ENCODE measurements at places on chromosomes 11 and 22.

DNA sequence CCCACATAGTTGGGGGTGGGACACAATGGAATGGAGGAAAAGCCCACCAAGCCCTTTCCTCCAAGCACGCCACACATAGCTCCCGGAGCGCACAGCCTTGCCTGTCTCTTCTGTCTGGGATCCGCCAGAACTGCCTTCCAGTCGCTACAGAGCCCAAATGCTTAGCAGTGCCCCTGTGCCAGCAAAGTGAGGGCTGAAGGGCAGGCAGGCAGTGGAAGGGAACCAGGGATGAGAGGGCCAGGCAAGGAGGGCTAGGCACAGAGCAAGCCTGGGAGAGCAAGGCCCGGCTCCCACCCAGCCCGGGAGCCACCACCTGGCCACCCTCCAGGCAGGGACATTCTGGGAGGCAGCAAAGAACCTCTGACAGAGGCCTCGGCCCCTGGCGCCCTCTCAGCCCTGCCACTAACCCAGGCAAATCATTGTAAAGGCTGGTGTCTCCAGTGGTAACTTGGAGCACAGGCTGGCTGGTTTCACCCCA lies 32.5 kb downstream of the PPP2R1B start:
- no peak for DNase-seq

- DNase-seq: peak; percentile 67
These were observed 2.6 kb upstream of the HPX start for GRCh38 chr11:6443269-6444003.

GRCh38 chr11:47998345-47998732 lies 18.0 kb downstream of the PTPRJ start:
- DNase-seq: no peak

GRCh38 chr22:24893341-24894070 lies 53.0 kb downstream of the LHFPL7 start:
- no peak for DNase-seq

GRCh38 chr11:7487360-7487759 lies 2.1 kb downstream of the OLFML1 start:
- no peak for DNase-seq

DNA sequence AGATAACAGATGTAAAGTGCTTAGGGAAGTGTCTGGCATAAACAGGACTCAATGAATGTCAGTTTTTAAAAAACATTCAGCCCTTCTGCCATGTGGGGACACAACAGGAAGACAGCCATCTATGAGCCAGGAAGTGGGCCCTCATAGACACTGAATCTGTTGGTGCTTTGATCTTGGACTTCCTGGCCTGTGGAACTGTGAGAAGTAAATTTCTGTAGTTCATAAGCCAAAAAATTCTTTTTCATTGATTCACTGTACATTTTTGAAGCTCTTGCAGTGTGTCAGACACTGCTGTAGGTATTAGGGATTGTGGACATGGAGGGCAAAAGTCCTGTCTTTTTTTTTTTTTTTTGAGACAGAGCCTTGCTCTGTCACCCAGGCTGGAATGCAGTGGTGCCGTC lies 188.6 kb downstream of the HIPK3 start:
- no peak for DNase-seq

GRCh38 chr11:15770798-15771414 lies 585.4 kb downstream of the SOX6 start:
- peak; percentile 40 for DNase-seq

DNA sequence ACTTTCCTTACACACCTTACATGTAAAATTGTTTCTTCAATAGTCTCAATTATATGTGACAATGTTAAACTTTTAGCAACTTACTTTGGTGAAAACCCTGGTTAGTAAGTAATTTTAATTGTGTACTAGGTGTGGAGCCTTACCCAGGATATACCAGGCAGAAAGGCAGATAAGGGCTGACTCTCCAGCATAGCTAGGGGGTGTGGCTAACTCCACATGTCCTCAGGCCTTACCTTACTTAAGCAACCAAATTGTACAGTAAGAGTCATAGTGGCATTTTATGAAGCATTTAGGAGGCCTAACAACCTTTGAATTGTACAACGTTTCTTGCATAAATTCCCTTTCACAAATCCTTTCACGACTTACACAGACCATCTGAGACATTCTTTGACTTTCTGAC lies 118.2 kb upstream of the OR9Q1 start:
- DNase-seq: no peak

GRCh38 chr11:18394928-18395734 lies 768 bp downstream of the LDHA start:
- DNase-seq: no peak

GRCh38 chr11:111541254-111542061 lies 938 bp downstream of the LAYN start:
- peak; percentile 77 for DNase-seq

DNA sequence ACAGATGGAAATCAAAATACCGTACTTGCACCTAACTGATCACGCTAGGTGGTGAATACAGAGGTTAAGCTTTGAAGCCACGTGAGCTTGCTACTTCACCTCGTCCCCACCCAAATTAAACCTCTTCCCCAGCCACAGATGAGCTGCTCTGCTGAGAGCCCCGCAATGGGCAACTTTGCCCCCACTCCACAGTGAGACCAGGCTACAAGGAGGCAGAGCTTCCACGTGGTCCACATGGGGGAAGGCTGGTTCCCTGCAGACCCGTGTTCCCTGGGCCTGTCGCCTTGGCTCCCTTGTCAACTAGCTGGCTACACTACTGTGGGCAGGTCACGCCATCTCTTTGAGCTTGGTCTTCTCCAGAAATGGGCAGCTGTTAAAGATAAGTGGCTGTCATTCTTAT lies 10.9 kb downstream of the CD5 start:
- no peak for DNase-seq

DNA sequence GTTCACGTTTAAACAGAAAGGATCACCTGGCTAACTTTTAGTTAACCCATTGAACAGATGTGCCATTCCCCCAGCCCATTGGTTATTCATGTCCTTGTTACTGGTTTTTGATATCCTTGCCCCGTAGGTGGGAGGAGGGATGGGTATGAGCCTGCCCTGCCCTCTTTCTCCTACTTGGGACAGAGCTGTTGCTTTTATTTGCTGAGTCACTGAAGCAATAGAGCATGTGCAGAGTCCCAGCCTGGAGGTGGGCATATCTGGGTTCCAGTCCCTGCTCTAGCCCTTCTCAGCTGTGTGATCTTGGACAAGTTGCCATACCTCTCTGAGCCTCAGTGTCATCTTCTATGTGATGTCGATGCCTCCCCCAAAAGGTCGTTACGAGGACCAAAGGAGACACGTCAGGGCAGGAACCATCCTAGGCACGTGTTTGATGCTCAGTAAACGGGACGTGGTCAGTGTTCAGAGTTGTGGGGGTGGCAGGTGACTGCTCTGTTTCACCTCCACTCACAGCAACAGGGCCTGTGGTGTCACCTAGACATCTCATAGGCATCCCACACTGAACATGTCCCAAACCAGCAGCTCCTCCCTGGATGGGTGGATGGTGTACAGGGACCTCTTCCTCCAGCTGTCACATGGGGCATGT lies 61.0 kb downstream of the BMAL1 start:
- DNase-seq: peak; percentile 66

- DNase-seq: no peak
These were observed 152.3 kb upstream of the CCDC90B start for GRCh38 chr11:83438438-83438837.

GRCh38 chr22:30371981-30372380 lies 15.2 kb downstream of the CCDC157 start:
- DNase-seq: no peak

DNA sequence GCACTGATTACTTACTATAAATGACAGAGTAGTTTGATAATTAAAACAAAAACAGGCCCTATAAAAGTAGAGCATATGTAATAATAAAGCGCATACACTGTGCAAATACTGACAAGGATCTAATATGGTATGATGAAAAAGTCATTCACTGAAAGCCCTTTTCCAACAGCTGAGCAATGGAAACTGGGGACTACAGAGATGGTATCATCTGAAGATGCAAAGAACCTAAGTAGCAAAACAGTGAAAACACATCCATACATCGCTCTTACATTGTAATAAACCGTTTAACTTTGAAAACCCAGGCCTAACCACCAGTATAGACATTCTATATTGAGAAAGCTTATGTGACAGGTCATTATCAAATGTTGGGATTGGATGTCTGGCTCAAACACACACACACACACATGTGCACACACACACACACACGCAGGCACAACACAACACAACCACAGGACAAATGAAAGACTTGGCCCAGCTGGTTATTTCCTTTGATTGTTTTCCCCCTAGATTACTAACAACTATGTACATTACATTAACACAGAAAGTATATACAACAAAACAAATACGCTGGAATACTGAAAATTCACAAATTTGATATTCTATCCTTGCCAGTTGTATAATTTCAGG lies 119.5 kb downstream of the APOL5 start:
- DNase-seq: no peak

- no peak for DNase-seq
These were observed 51.8 kb downstream of the C11orf71 start for GRCh38 chr11:114348200-114349191.

GRCh38 chr22:27913162-27913741 lies 5.8 kb downstream of the PITPNB start:
- DNase-seq: no peak

DNA sequence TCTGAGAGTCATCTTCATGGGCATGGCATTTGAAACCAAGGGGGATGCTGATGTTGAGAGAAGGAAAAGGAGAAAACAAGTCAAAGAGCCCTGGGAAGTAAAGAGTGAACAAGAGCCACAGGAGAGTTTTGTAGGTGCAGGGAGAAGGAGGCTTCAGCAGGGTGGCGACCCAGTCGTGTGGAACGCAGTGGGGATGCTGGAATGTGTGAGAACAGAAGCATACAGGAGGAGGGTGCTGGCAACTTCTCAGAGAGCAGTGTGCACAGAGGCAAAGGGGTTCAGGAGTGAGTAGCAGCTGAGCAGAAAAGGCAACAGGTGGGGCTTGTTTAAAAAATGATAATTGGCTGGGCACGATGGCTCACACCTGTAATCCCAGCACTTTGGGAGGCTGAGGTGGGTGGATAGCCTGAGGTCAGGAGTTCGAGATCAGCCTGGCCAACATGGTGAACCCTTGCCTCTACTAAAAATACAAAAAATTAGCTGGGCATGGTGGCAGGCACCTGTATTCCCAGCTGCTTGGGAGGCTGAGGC lies 75.8 kb upstream of the PLET1 start:
- DNase-seq: no peak

GRCh38 chr11:16956538-16957153 lies 57.6 kb downstream of the PLEKHA7 start:
- DNase-seq: no peak

DNA sequence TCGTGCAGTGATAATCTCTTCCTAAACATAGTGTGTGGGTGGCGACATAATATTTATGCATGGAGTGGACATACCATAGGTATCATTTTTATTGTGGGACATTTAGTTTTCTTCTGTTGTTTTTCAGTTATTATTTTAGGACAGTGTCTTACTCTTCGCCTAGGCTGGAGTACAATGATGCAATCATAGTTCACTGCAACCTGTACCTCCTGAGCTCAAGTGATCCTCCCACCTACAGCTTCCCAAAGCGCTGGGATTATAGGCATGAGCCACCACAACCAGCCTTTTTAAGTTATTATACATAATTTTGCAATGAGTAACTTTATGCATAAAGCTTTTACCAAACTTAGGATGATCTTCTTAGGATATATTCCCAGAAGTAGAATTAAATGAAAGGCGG lies 2.7 kb downstream of the SRRD start:
- DNase-seq: no peak

GRCh38 chr22:46842606-46843005 lies 80.2 kb downstream of the TBC1D22A start:
- DNase-seq: no peak

GRCh38 chr11:119810478-119811232 lies 81.7 kb upstream of the NECTIN1 start:
- DNase-seq: no peak

DNA sequence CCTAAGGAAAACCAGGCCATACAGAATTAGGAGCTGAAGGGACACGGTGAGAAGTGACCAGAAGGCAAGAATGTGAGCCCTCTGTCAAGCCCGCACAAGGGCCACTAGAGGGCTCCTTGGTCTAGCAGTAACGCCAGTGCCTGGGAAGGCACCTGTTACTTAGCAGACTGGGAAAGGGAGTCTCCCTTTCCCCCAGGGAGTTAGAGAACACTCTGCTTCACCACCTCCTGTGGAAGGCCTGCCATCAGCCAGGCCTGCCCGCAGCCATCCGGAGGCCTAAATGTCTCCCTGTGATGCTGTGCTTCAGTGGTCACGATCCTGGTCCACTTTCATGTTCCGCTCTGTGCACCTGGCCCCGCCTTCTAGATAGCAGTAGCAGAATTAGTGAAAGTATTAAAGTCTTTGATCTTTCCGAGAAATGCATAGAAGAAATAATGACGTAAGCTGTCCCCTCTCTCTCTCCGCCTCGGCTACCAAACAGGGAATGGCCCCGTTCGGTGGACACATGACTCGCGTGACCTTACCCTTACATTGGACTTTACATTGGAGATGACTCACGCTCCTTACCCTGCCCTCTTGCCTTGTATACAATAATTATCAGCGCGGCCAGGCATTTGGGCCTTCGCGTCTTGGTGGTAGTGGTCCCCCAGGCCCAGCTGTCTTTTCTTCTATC lies 10.7 kb upstream of the GSTP1 start:
- peak; percentile 36 for DNase-seq

GRCh38 chr11:8206251-8207079 lies 37.6 kb upstream of the RIC3 start:
- DNase-seq: no peak

DNA sequence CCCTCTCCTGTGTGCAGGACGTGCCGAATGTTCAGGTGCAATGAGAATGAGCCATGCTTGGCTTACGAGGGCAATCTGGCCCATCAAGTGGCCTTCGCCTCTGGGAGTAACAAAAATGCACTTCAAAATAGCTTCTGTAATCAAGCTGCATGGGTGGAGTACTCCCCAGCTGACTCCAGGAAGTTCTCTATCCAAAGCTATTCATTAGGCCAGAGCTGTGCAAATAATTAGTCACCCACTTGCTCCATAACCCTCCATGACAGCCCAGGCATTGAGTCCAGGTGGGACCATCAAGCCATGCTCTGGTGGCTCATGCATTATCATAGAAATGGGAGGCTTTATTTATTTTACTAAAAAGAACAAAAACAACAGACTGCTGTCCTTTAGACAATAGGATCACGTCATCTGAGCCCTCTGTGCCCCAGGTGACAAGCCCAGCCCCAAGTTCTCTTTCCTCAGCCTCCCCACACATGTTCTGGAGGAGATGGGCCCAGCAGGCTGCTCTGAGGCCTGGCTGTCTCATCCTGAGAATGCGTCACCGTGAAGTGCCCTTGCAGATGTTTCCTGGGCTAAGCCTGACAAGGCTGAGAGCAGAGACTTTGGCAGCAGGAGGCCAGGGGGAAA lies 244.7 kb downstream of the ETS1 start:
- DNase-seq: peak; percentile 14
